ENCODE measurements at places on chromosomes 16 and 17.

DNA sequence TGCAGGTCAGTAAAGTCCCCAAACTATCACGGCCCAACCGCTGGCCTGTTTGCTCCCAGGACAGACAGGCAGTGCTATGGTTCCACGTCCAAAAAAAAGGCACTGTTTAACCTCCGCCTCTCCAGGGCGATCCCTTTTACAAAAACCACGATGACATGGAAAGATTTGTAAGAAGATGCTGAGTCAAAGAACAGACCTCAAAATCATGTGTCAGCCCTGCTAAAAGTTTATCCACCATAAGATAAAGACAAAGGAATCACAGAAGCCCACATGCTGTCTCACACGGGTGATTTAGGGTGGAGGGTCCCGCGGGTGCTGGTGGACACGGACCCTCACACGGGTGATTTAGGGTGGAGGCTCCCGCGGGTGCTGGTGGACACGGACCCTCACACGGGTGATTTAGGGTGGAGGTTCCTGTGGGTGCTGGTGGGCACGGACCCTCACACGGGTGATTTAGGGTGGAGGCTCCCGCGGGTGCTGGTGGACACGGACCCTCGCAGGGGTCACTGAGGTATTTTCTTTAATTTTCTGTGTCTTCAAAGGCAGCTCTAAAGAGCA is 117.2 kb upstream of the METRNL start:
- peak; percentile 10 for DNase-seq

- peak; percentile 79 for DNase-seq
These were observed 59.8 kb downstream of the NEUROD2 start for GRCh38 chr17:39547713-39548478.

- DNase-seq, result peak; percentile 74
These were observed 3.4 kb upstream of the HEXD start for GRCh38 chr17:82414548-82415281.

DNA sequence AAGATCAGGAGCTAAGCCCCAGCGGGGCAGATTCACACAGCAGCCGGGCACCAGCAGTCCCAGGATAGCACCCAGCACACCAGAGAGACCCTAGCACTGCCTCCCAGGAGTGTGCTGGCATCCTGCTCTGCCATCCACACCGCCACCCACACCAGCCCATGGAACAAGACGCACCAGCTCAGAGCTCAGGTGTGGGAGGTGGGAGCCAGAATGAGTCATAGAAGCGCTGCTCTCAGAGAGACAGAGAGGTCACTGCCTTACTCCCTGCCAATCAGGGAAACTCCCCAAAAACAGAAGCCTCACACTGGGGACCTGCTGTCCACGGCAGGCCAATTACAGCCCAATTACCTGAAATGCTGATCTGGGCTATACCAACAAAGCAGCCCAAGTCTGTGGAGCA is 64.9 kb downstream of the CDYL2 start:
- DNase-seq, result no peak

GRCh38 chr17:40935624-40936023 is 1.8 kb downstream of the KRT23 start:
- no peak for DNase-seq

- peak; percentile 33 for DNase-seq
These were observed 10.9 kb downstream of the ADGRG1 start for GRCh38 chr16:57639172-57639887.
